ENCODE measurements at places on chromosomes 6 and 20. TPM values are rescaled to one million over a fixed set of nuclear protein-coding genes. Genes with fewer than 3 reads are reported as not detected.

Gene CALHM6
- total RNA-seq = 0.68 TPM

Gene HCRTR2
- not detected for total RNA-seq

Gene FAM110A
- total RNA-seq = 7.9 TPM

Gene TPBG
- 134 TPM for total RNA-seq

Gene BPIFB2
- not detected for total RNA-seq

Measured in nasal cavity respiratory epithelium epithelial cell of viscerocranial mucosa (primary cell).